ENCODE measurements at places on chromosomes 12 and 14. TPM values are rescaled to one million over a fixed set of nuclear protein-coding genes. Genes with fewer than 3 reads are reported as not detected.

DNA sequence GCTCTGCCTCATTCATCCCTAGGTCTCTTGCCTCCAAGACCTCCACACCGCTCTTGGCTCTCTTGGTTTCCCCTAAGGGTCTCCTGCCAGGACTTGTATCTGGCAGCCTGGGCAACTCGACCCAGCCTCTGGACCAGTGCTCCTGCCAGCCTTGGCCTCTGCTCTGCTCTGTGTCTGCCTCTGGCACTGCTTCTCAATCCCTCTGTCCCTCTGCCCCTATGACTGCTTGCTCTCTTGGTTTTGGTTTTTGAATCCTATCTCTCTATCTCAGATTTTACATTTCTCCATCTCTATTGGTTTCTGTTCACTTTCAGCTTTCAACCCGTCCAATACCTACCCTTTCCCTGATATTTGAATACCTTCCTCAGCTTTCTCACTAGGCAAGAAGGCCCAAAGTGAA lies 6.3 kb downstream of the ITGA5 start:
- peak overlapping the region; percentile 7 for H3K4me3 ChIP-seq
- H3K27me3 ChIP-seq: no peaks in the 10 kb centered on the region
- no peak for DNase-seq
- H3K27ac ChIP-seq: peak overlapping the region; percentile 94

DNA sequence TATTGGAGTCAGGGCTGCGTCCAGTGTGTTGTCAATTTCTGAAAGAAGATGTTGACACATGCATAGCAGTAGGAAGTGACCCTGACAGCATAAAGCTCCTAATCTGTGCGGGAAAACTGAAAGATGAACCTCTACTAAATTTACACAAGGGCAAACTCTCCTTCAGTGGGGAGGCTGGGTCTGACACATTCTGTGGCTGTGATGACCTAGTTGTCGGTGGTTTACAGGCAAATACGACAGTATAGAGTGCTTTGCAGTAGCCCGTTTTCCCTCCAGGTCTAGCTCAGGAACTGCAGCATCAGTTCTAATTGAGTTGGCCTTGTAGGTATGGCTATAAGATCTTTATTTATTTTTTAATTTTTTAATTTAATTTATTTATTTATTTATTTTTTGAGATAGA lies 14.8 kb upstream of the GABARAPL1 start:
- H3K4me1 ChIP-seq: no peaks in the 10 kb centered on the region
- H3K27ac ChIP-seq: no peak overlapping the region
- no peak for DNase-seq
- H3K36me3 ChIP-seq: no peaks in the 10 kb centered on the region

DNA sequence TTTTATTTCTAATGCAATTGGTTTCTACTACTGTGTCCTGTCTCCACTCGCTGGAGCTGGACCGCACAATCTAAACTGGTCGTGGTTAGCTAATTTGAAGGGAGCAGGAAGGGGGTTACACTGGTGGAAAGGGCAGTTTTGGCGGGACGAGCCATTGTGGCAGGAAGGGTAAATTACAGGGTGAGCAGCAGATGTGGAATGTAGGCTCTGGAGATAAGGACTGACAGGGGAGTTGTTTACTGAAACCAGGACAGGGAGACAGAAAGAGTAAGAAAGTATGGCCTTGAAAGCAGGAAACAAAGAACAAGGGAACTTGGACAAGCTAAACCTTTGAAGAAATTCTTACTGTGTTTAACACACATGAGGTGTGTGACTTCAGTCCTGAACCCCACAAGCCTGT lies 147.8 kb downstream of the ATXN7L3B start:
- H3K36me3 ChIP-seq: no peaks in the 10 kb centered on the region
- DNase-seq: no peak
- H3K4me1 ChIP-seq: no peaks in the 10 kb centered on the region

DNA sequence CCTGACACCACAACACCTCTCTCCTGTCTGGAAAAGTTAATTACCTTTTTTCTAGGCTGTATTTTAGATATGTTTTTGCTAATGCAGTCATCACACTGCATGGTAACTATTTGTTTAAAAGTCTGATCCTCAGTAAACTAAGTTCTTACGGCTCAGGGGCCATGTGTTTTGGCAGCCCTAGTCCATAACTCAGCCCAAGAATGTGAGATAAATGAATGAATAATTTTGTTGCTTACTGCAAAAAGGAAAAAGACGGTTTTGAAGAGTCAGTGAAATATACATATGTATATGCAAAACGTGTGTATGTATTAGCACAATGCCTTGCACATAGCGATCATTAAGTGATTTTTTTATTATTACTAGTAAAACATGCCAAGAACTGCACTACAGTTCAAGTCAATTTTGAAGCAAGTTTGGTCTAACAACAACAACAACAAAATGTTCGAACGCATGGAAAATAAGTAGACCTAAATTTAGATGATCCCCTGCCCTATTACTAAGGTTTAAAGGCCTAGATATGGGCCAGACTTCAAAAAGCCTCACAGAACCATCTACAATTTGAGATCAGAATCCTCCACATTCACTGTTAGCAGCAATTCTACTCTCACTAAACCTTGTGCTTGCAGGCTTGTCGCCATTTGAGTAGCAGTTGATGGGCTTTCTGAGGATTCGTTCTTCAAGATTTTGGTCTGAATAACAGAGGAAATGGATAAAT lies 140.0 kb downstream of the NDUFA12 start:
- H3K36me3 ChIP-seq: no peaks in the 10 kb centered on the region
- H3K4me3 ChIP-seq: no peak overlapping the region
- no peak overlapping the region for H3K27ac ChIP-seq
- DNase-seq: no peak
- no peaks in the 10 kb centered on the region for H3K4me1 ChIP-seq
- no peaks in the 10 kb centered on the region for H3K27me3 ChIP-seq

GRCh38 chr12:31821484-31821883 lies 92.7 kb upstream of the AMN1 start:
- no peak overlapping the region for H3K4me3 ChIP-seq
- no peaks in the 10 kb centered on the region for H3K27me3 ChIP-seq

GRCh38 chr12:48982397-48983080 lies 4.4 kb downstream of the WNT1 start:
- DNase-seq: no peak
- no peak overlapping the region for H3K27ac ChIP-seq
- peaks cover 36% of the 10 kb centered on the region for H3K4me1 ChIP-seq
- no peak overlapping the region for H3K4me3 ChIP-seq
- H3K36me3 ChIP-seq: no peaks in the 10 kb centered on the region

DNA sequence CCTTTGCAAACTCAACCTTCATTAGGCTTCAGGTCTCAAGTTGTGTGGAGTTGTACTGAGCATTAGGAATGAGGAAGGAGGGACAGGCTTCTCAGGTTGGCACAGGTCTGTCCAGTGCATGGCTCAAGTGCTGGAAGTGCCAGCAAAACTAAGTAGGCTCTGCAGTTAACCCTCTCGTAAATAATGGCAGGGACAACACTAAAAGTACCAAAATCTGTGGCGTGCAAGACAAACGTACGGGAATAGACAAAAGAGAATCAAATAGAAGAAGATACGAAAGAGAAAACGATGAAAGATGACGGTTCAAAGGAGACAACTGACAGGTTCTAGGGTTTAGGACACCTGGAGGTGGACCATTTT lies 612 bp downstream of the TRAPPC6B start:
- peak overlapping the region; percentile 77 for H3K4me3 ChIP-seq
- H3K27me3 ChIP-seq: no peaks in the 10 kb centered on the region
- H3K4me1 ChIP-seq: no peaks in the 10 kb centered on the region
- no peaks in the 10 kb centered on the region for H3K36me3 ChIP-seq
- no peak for DNase-seq

DNA sequence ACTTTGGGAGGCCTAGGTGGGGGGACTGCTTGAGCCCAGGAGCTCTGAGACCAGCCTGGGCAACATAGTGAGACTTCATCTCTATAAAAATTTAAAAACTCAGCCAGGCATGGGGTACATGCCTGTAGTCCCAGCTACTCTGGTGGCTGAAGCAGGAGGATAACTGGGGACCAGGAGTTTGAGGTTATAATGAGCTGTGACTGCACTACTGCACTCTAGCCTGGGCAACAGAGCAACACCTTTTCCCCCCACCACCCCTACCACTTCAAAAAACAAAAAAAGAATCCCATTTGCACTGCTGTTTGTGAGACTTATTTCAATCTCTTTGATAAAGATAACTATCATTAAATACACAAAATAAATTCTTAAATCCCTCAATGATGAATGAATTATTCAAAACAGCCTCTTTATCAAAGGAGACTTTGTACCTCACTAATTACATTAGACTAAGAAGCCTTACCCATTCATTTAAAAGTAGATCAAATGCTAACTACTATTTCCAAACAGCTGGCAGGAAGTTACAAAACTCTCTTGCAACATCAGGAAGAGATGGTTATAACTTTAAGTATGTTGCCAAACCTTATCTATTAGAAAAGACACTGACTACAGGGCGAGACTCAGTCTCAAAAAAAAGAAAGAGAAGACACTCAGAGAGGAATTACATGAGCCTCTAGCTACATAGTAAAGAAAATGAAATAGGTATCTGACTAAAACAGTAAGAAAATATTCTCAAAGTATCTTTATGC lies 14.7 kb downstream of the BLTP3B start:
- DNase-seq: no peak
- H3K27me3 ChIP-seq: no peaks in the 10 kb centered on the region
- H3K4me1 ChIP-seq: peaks cover 6% of the 10 kb centered on the region
- no peaks in the 10 kb centered on the region for H3K36me3 ChIP-seq

GRCh38 chr12:77377622-77378021 lies 312.3 kb upstream of the E2F7 start:
- DNase-seq: no peak
- no peaks in the 10 kb centered on the region for H3K27me3 ChIP-seq
- H3K4me3 ChIP-seq: no peak overlapping the region
- no peaks in the 10 kb centered on the region for H3K36me3 ChIP-seq
- no peak overlapping the region for H3K27ac ChIP-seq

- H3K27ac ChIP-seq: peak overlapping the region; percentile 25
- no peaks in the 10 kb centered on the region for H3K27me3 ChIP-seq
- no peak for DNase-seq
- no peaks in the 10 kb centered on the region for H3K36me3 ChIP-seq
Measured at GRCh38 chr14:101207897-101208296, 304.4 kb upstream of the RTL1 start.

- H3K36me3 ChIP-seq: no peaks in the 10 kb centered on the region
- H3K4me1 ChIP-seq: no peaks in the 10 kb centered on the region
- no peak overlapping the region for H3K27ac ChIP-seq
- H3K4me3 ChIP-seq: no peak overlapping the region
Measured at GRCh38 chr12:69885658-69886057, 60.6 kb downstream of the MYRFL start.

GRCh38 chr12:50678650-50679365 lies 85.1 kb upstream of the ATF1 start:
- DNase-seq: no peak
- H3K4me1 ChIP-seq: no peaks in the 10 kb centered on the region

- DNase-seq: no peak
- H3K36me3 ChIP-seq: no peaks in the 10 kb centered on the region
- H3K27me3 ChIP-seq: no peaks in the 10 kb centered on the region
- H3K4me3 ChIP-seq: no peak overlapping the region
- no peak overlapping the region for H3K27ac ChIP-seq
- H3K4me1 ChIP-seq: no peaks in the 10 kb centered on the region
Measured at GRCh38 chr12:90235642-90236041, 527.0 kb upstream of the ATP2B1 start.

DNA sequence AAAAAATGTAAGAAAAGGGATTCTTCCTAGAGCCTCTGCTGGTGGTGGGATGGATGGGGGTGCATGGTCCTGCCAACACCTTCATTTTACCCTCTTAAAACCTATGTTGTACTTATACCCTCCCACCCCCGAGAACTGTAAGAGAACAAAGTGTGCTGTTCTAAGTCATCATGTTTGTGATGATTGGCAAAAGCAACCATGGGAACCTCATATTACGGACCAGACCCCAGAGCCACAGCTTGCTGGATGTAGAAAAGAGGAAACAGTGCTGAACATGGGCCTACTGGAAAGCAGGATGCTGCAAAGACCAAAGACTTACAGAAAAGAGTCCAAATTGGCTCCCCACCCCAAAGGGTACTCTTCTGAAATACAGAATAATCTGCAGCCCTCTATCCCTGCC lies 311.2 kb downstream of the DUSP6 start:
- no peak overlapping the region for H3K27ac ChIP-seq
- no peak for DNase-seq
- no peaks in the 10 kb centered on the region for H3K4me1 ChIP-seq
- H3K27me3 ChIP-seq: no peaks in the 10 kb centered on the region

DNA sequence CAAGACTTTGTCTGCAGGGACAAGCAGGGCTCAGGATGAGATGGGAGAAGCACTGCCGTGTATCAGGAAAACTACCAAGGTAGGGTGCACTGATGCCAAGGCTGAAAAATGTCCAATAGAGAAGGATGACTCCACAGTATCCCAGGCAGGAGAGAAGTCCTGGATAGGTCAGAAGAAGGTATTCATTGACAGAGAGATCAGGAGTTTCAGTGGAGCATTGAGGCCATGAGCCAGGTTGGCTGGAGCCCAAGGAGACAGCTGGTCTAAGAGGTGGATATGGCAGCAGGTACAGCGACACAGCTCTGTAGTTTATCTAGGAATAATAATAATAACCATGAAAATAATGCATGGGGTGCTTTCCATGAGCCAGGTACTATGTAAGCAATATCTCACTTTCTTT lies 180.9 kb downstream of the EXOC5 start:
- H3K36me3 ChIP-seq: no peaks in the 10 kb centered on the region
- H3K27me3 ChIP-seq: no peaks in the 10 kb centered on the region
- no peaks in the 10 kb centered on the region for H3K4me1 ChIP-seq
- no peak overlapping the region for H3K4me3 ChIP-seq

DNA sequence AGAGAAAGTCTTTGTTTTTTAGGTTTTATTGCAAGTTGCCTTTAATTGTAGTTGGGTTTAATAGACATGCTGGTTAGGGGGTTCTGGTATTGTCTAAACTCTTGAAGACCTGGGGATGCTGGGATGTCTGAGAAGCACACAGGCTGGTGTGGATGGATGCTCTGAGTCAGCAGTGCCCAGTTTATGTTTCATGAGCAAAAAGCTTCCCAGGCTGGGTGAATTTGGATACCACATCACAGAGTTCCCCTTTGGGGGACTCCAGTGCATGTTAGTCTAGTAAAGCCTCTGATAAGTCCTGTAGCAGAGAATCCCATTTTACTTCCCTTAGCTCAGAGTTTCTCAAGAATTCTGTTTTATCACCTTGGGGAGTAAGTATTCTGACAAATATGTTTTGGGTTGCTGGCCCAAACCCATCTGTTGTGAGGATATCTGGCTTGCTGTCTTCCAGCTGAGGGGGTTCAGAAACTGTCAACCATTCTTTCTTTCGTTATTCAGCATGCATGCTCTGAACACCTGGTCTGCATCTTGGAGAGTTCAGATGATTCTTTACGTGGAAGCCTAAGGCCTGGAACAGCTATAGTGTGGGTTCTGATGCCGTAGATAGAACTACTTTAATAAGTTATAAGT lies 509.1 kb downstream of the VRK1 start:
- no peaks in the 10 kb centered on the region for H3K36me3 ChIP-seq
- no peak overlapping the region for H3K4me3 ChIP-seq
- no peak for DNase-seq

The ZFHX2 gene
- not detected for total RNA-seq

The SYCP3 gene
- not detected for total RNA-seq

The AKAP5 gene
- 5.1 TPM for total RNA-seq

The AMDHD1 gene
- total RNA-seq: 1.8 TPM

The PLEKHD1 gene
- not detected for total RNA-seq
